GM03348 (cell line): ENCODE measurements at places on chromosomes 1 and 21.

GRCh38 chr1:119308130-119308700, 60.4 kb upstream of the HAO2 start:
- no peak for DNase-seq

DNA sequence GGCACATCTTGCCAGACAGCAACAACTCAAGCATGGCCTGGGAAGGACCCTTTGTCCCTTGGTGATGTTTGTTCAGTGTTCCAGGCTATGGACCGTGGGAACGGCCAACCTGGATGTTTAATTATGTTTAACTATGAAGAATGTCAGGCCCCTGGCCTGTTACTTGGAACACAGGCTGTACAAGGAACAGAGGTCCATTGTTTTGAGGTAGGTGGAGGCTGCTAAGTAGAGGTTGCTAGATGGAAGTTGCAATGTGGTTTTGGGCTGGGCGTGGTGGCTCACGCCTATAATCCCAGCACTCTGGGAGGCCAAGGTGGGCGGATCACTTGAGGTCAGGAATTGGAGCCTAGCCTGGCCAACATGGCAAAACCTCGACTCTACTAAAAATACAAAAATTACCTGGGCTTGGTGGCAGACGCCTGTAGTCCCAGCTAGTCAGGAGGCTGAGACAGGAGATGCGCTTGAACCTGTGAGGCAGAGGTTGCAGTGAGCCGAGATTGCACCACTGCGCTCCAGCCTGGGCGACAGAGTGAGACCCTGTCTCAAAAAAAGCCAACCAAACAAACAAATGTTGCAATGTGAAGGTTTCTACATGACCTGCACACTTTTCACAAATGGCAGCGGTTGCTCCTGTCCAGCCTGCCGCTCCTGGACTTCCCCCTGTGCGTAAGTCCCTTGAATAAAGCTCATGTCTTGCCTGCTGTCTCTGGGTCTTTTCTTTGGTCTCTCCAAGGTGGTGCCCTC, 2.5 kb upstream of the LEFTY1 start:
- no peak for DNase-seq

DNA sequence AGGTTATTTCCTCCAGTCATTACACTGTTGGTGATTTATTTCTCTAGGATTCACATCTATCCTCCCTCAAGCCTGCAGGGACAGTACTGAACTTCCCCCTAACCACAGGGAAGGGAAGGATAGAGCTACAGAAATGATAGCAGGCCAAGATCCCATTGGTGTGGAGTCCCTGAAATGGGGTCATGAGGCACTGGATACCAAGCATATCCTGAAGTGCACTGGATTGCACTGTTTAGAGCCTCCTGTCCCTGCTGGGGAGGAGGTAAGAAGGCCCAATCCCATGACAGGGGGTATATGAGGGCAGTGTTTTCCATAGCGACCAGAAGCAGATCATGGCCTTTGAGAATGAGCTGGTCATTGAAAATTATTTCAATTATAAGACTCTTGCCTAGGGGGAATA, 56.8 kb downstream of the C1orf21 start:
- DNase-seq, result no peak

GRCh38 chr1:168772428-168773060, 43.5 kb upstream of the DPT start:
- DNase-seq, result no peak

DNA sequence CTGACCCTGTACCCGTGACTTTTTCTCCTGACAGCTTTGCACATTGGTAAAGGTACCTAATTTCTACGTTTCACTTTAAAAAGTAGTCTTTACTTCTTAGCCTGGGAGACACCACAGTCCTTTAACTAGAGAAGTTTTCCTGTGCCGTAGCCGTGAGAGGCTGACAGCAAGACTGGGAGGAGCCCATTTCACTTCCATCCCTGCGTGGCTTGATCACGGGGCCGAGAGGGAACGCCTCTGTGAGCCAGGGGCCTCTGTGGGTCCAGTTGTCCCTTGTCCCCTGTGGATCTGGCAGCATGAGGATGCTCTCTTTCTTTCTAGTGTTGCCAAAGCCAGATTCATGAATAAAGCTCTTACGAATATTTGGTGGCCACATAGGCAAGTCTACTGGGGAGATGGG, 21.6 kb downstream of the PCP4 start:
- DNase-seq, result no peak

GRCh38 chr1:1976031-1976430, 27.6 kb downstream of the CFAP74 start:
- DNase-seq, result no peak

DNA sequence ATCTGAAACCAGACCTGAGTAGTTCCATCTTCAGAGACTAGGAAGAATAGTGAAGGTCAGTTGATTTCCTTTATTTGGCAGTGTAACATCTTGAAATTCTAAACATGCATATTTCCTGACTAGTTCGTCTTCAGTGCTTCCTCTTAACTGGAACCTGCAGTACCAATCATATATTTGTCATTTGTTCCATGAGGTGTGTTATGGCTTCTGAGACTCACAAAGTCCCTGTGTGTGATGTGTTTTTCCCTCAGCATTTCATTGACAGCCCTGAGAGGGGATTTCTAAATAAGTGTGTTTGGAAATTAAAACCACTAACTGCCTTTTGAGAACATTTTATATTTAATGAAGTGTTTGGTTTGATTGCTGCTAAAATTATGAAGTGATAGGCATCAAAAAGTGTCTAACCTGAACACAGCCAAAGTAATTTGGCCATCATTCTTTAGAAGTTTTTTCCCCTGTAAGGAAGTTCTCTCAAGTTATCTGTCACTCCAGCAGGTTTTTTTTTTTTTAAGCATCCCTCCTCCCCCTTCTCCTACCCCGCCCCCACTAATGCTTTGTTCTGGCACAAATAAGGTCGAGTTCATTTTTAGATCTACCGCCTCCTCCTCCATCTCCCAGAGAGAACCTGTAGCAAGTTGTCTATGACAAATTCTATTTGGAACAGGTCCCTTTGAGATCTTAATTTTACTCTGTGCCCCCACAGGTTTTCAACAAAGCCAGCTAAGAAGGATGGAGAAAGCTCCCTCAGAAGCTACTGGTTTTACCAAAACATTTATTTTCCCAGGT, 61.4 kb downstream of the TMEM200B start:
- no peak for DNase-seq

- peak; percentile 30 for DNase-seq
Measured at GRCh38 chr1:26372039-26372438, 511 bp downstream of the ZNF683 start.

GRCh38 chr1:248748211-248748610, 7.3 kb downstream of the LYPD8 start:
- DNase-seq, result no peak
